Activated gamma-delta T cell treated with Interleukin-2 at 50 U/mL for 16 hours (primary cell): ENCODE measurements at places on chromosomes 1 and 21.
A peak's percentile ranks its signal among the peaks of the same experiment; 100 is the strongest.

- no peak for DNase-seq
Observed at GRCh38 chr1:13517193-13517812, 3.5 kb upstream of the LRRC38 start.

- DNase-seq: no peak
Observed at GRCh38 chr1:234000557-234001041, 96.1 kb downstream of the SLC35F3 start.

DNA sequence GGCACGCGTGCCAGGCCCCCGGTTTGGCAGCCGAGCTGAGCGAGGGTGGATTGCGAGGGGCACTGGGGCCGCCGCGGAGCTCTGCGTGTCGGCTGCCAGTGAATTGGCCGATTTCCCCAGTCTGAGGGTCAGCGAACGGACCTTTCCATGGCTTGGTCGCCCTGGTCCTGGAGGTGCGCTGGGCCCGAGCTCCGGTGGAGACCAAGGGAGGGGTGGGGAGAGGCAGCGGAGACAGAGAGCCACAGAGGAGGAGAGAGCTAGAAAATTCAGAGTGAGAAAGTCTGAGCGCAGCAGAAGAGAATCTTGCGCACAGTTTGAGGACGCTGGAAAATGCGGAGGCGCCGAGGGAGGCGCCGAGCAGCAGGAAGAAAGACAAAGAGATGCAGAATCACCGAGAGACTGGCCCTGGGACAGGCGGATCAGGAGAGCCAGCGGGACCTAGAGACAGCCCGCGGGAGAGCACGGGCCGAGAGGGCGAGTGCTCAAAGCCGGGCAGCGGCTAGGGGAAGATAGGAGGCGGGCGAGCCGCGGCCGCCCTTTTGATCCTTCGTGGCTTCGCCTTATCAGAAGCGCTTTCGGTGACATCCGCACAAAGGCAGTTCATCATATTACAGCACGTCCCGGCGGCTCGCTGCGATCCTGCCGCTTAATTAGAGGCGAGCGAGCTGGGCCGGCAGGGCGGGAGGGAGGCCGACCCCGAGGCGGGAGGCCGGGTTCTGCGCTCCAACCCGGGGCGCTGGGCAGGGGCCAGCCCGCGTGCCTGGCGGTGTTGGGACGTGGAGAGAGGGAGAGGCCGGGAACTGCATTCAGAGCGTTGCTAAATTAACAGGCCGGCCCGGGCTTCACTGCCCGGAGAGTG, 12.7 kb downstream of the PAX7 start:
- no peak for DNase-seq

GRCh38 chr1:3608154-3608553, 3.2 kb downstream of the MEGF6 start:
- DNase-seq: no peak

DNA sequence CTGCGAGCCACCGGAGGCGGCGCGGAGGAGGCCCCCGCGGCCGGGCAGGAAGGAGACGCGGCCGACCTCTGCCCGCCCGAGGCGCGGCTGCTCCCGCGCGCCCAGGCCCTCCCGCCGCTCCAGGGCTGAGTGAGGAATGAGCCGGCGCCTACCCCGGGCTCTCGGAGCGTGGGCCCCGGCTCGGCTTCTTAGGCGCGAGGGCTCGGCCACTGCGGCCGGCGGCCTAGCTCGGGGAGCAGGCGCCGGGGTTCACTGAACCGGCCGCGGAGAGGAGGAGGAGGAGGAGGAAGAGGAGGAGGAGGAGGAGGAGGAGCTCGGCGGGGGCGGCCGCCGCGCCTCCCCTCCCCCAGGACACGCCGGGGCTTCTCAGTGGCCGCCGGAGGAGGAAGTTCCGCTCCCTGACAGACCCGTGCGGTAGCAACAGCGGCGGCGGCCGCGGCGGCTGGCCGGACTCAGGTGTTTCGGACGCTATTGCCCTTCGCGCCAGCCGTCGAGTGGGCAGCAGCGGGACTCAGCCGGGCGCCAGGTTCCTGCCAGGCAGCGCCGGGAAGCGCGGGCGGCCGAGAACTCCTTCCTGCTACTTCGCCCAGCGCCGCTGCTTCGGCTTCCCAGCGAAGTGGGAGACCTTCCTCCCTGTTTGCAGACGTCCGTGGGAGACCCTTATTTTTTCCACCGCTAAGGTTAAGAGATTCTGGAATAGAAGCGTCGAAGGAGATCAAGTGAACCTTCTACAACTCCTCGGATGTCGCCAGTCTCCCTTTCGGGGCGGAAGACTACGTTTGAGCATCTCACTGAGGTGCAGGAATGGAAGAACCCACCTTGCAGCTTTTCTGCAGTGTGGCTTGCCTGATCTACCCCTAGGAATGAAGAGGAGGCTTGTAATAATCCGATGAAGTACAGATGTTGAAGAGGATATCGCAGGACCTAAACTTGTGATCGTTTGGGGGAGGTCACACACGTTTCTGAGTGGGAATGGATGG, at the start of gene MAN1A2:
MAN1A2 (plus strand) TSS at position 404 of the 980 bp plus-strand sequence. CDS start 735 bp downstream, outside the sequence.
- DNase-seq: peak; percentile 70

- DNase-seq: no peak
Observed at GRCh38 chr1:38505944-38506343, 353.6 kb downstream of the RRAGC start.

DNA sequence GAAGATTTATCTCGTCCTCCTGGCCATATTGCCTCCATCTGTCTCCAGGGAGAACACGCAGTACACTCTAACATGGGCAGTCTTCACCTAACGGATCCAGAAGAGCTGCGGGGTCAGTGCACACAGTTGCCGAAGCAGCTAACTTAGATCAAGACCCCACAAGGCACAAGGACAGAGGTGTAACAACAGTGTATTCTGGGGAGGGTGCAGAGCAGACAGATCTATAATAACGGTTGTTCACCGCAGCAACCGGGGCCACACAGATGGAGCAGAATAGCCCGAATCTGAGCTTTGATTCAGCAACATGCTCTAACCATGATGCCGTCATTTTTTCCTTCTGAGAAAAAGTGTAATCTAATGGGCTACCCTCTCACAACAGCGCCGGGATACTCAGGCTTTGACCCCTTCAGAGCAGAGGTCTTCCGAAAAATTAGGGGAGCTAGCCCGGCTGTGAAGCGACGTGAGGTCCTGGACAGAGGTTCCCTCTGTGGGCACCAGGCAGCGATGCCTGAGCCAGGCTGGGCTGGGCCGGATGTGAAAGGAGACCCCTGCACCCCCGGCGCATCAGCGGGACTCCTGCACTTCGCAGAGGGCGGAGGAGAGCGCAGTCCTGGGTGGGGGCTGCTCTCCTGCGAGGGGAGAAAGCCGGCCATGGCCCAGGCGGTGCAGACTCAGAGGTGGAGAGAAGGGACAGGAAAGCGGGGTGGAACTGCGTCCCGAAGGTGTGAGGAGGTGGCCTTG, 57.5 kb downstream of the BCL9 start:
- peak; percentile 21 for DNase-seq

DNA sequence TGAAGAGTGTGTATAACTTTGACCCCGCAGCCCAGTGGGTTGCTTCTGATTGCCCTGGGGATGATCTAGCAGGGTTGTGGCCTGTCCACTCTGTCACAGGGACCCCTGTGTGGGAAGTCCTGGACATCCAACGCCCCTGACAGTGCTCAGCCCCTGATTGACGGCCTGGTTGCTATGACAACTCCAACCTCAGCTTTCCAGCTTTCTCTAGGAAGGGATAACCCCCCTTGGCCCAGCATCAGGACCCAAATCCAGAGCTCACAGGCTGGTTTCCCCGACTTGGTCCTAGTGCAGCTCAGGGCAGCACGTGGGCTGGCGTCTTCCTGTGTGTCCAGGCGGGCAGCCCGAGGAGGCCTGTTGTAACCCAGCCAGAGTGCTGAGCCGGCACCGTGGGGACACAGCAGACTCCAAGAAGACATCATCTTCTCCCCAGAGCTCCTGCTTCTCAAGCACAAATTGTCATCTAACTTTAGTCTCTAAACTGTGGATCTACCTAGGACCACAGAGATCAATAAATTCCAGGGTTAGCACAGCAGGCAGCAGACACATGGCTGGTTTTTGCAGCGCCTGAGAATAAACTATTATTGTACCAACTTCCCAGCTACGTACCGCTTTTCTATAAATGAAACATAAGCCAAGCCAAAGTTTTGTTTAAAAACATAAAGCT, 18.9 kb upstream of the PDXK start:
- no peak for DNase-seq

DNA sequence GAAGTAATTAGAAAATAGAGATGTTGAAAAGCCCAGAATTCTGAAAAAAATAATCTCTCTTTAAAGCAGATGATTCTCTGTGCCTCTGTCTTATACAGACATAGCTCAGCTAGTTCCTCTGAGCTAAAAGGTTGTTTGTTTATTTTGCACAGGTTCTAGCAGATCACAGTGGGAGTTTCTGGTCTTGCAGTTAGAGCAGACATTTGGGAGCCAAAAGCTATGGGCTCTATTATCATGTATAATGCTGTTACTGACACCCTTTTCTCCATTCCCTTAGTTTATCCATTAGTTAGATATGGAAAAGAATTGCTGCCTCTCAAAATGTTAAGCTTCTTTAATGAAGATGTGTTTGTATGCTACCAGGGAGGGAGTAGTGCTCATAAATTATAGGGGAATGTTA, 20.5 kb upstream of the CD55 start:
- DNase-seq: no peak

- no peak for DNase-seq
Observed at GRCh38 chr21:42219606-42220137, 732 bp downstream of the ABCG1 start.

- DNase-seq: no peak
Observed at GRCh38 chr1:54003249-54003646, 14.7 kb downstream of the LDLRAD1 start.
